ENCODE measurements at places on chromosomes 2 and 18.

DNA sequence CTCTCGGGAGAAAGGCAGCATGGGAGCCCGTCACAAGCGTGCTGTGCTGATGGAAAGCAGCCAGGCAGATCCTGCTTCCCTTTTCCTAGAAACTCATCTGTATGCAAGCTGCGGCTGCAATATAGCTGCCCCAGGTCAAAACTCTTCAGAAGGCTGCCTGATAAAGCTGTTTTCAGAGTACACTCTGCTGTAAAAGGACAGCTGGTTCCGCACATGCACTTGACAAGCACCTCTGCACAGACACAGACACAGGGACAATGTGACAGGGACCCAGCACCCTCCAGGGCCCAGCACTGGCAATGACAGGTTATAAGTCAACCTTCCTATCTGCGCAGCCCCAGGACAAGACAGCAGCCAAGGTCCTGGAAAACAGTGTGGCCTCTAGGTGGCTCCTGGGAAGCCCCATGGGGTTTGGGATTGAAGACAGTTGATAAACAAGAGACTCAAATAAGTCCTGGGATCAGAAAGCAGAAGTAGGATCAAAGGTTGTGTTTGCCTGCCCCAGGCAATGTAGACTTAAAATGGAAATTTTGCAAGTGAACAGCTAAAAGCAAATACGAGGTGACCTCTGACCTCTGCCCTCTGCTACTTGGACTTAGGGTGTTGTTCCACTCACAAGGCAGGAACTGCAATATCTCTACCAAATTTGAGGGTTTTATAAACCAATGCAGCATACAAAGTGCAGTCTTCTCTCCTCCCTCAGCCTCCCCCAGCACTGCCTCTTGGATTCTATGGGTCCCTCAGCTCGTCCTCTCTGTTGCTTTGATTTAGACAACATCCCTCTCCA is 16.9 kb downstream of the SLC66A2 start:
- no peak for DNase-seq

DNA sequence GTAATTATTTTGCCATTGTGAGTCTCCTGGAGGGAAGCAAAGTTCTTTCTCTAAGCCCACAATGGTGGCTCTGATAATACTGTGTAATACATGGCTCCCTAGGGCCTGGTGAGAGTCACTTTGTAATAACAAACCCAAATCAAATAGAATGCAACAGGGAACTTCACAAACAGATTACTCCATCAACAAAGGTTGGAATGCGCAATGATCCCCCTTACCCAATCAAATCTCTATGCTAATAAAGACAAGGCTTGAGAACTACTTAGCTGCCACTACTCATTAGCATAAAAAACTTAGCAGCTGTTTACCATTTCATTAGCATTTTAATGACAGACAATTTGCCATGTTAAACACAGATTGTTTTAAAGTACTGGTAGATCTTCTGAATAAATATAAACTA is 285.6 kb upstream of the SESTD1 start:
- no peak for DNase-seq

- DNase-seq, result peak; percentile 40
Observed at GRCh38 chr2:31138037-31138962, at the start of gene GALNT14. GALNT14 (minus strand) TSS chr2:31138440; CDS start chr2:31138086, 354 bp downstream.

DNA sequence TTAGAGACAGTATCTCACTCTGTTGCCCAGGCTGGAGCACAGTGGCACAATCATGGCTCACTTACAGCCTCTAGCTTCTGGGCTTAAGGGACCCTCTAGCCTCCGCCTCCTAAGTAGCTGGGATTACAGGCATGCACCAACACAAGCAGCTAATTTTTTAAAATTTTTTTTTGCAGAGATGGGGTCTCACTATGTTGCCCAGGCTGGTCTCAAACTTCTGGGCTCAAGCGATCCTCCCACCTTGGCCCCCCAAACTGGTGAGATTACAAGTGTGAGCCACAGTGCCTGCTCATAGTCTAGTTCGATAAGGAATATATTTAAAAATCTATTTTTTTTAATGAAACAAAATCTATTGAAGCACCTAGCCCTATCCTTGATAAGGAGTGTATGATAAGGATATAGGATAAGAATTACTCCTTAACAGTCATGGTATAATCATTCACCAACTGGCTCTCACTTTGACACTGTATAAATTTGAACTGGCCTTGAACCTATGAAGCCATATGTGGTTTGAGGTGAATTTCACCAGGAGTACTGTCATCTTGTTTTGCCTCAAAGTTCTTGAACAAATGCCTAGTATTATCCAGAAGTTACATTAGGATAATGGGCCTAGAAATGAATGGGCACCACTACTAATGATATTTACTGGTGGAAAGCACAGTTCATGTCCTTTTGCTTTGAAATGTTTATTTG is 71.1 kb downstream of the EXOC6B start:
- no peak for DNase-seq

DNA sequence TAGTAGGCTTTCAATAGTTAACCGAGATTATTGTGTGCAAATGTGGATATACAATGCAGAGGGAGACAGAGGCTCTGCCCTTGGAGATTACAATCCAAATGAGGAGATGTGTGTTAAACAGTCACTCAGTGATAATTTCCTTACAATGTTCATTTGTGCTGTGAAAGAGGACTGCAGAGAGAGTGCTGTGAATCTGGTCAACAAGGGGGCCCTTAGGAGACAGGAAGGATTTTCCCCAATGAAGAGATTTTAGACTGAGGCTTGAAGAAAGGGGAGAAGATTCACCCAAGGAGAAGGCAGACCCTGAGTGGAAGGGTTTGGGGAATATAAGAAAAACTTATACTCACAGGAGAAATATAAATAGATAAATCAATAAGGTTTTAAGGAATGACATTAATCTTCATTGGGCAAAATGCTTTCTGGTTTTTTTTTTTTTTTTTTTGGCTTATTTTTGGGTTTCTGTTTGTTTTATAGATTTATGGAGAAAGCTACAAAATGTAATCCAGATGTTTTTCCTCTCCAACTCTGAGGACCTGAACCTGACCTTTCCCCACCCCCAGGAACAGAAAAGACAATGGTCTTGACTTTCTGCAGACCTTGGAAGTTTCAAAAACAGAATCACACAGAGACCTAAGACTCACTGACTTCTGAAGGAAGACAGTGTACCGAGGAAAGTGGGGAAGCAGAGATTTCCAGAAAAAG is 151.3 kb upstream of the SERPINE2 start:
- DNase-seq, result no peak

DNA sequence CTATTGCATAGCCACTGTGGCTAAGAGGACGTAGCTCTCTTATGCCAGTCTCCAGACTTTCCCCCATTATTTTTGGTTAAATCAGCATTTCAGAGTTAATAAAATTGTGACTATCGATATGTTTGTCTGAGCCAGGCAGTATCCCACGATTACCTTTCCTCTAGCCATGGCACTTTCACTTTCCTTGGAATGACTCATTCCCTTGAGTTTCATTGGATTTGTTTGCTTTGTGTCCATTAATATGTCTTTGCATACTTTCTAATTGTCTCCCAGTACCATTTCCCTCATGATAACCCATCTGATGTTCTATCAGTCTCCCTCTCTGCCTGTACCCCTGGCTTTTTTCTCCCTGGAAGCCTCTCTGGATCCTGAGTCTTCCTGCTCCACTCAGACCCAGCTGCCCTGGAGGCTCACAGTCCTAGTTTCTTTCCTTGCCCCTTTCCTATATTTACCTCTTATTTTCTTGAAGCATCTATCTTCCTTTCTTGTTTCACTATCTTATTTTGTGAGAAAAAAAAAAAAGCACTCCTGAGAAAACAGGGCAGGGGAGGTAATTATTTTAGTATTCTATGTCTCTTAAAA is 126.1 kb downstream of the MTX2 start:
- no peak for DNase-seq

- no peak for DNase-seq
Observed at GRCh38 chr2:216205486-216205885, 96.3 kb downstream of the XRCC5 start.

DNA sequence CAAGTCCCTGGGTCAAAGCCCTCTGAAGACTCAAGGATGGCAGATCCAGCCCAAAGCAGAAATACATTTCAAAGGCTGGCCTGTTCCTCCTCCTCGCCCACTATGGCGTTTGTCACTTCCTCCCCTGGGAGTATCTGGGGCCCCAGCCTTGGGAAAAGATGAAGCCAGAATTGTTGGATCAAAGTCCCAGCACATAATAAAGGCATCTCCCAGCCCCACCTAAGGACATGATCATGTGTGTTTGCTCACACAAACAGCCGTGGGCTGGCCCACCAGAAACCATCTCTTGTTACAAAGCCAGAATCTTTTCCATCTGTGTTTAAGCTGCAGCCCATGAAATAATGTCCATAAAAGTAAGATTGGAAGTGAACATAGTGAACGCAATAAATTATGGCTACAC is 50.1 kb upstream of the HAAO start:
- DNase-seq, result no peak

DNA sequence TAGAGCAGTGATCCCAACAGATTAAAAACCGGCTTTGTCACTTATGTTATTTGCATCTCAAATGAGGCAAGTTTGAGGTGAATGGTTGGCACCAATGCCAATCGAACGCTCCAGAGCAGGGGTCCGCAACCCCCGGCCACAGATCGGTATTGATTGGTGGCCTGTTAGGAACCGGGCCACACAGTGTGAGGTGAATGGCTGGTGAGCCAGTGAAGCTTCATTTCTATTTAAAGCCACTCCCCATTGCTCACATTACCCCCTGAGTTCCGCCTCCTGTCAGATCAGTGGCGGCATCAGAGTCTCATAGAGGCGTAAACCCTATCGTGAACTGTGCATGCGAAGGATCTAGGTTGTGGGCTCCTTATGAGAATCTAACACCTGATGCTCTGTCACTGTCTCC is 132.0 kb downstream of the TMEM182 start:
- no peak for DNase-seq

DNA sequence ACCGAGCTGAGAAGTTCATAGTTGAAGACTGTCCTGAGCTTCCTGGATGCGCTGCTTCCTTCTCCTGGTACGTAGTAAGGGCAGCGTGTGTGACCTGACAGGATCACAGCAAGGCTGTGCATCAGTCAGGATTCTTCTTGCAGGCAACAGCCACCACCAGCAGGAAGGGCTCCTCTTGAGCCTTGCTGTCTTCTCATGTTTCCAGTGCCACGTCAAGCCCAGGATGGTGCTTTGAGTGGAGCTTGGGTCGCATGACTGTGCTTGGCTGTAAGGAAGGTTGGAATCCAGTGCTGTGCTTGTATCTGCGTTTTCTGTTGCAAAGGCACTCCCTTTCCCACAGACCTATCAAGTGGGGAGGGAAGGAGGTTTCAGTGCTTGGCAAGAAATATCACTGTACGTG is 194.3 kb downstream of the LDLRAD4 start:
- DNase-seq, result no peak

GRCh38 chr2:121798617-121799016 is 43.2 kb downstream of the TSN start:
- no peak for DNase-seq

DNA sequence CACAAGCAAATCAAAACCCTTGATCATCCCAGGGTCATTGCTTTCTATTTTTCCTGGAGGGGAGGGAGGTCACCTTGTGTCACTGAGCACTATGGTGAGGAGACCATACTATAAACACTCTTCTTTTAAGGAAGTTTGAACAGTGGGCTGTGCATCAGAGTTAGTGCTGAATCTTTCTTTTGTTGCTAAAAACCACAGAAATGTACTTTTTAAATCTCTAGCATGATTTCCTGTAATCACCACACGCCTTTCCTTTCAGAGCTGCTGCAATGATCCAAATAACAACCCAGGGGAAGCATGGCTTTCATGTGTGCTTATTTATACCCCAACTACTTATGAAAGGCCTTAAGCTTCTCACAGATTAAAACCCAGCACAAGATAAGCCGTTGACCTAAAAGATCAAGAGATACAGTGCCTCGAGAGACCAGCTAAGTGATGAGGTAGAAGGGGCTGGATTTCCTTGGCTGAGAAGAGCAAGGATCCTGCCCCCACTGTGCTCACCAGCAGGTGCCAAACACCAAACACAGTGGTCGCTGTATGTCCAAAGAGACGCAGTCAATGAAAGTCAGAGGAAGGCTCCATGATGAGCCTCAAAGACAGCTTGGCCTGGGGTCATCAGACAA is 34.7 kb downstream of the TRABD2A start:
- no peak for DNase-seq

DNA sequence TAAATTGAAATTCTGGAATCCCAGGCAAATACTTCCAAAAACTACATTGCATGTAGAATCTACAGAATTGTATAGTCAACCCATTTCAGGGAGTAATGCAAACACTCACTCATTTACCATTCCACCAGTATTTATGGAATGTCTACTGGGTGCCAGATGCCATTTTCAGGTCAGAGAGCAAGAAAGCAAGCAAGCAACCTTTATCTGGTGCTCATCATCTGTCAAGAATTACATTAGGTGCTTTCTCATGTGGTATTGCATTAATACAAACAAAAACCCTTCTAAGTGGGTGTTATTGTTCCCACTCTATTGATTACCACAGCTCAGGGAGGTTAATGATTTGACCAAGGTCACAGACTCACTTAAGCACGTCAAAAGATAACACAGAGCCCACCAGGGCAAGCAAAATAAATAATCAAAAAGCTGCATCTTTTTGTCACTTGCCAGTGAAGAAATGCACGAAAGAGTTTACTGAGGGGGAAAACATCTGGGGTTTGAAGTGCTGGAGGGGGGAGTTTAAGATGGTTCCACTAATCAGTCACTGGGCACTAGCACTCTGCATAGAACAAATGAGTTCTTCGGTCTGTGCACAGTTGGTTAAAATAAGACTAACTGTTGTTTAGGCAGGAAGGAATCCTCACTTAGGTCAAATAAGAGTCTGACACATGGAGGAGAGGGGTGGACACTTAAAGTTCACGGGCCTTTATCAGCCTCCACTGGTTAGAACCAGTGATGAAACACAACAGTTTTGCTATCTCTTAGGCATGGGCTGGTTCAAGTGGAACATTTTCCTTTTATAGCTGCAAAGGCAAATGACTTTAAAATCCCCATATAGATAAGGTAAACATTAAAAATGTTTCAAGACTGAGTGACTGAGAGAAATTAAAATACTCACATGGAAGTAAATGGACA is 208.8 kb downstream of the CDH2 start:
- no peak for DNase-seq

GRCh38 chr2:216884347-216884746 is 24.5 kb upstream of the TNP1 start:
- no peak for DNase-seq

GRCh38 chr2:85988175-85988913 is 99.6 kb upstream of the ST3GAL5 start:
- no peak for DNase-seq

- no peak for DNase-seq
Observed at GRCh38 chr2:5740053-5740452, 47.9 kb downstream of the SOX11 start.

Data from DMS153 (cell line).